ENCODE measurements at places on chromosomes 4 and X.

DNA sequence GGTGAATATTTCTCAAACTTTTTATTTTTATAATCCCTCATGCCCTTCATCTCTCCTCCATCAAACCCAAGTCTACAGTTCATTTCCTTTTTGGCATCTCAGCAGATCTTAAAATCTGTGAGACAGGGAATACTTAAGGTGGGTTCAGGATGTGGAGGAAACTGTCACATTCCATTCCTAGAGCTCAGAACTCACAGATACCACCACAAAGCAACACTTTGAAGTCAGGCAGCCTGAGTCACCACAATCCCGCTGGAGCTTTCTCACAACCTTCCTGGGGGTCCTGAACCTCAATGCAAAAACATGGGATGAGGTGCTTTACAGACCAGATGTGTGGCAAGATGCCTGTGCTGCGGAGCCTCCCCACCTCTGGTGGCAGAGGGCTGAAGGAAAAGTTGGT lies 63.2 kb downstream of the HHIP start:
- DNase-seq, result no peak

DNA sequence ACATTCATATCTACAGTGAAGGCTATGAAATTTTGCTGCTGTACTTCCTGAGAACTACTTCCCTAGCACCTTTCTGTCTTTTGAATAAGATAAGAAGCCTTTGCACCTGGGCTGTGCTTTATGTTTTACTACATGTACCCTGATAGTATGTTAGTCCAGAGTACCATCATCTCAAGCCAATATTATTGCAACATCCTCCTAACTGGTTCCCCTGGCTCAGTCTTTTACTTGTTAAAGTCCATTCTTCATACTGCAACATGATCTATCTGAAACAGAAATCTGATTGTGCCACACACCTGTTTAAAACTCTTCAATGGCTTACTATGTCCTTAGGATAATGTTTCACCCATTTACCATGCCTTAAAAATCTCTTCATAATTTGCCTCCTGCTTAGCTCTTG lies 102.3 kb downstream of the AGTR2 start:
- no peak for DNase-seq

DNA sequence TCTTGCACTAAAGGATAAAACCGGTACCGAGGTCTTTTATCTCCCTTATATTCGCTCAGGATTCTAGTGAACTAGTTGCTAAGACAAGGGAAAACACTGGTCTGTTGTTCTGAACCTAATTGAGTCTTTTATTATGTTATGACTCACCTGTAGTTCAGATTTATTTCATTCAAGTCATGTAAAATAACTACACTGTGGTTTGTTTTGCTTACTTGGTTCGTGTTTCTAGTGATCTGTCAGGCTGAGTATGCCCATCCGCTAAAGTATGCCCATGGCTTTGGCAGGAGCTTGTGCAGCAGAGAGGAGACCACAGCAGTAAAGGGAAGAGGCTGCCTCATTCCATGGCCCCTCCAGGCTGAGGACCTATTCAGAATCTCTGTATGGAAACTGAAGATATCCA lies 126.1 kb downstream of the AFF1 start:
- peak; percentile 12 for DNase-seq

DNA sequence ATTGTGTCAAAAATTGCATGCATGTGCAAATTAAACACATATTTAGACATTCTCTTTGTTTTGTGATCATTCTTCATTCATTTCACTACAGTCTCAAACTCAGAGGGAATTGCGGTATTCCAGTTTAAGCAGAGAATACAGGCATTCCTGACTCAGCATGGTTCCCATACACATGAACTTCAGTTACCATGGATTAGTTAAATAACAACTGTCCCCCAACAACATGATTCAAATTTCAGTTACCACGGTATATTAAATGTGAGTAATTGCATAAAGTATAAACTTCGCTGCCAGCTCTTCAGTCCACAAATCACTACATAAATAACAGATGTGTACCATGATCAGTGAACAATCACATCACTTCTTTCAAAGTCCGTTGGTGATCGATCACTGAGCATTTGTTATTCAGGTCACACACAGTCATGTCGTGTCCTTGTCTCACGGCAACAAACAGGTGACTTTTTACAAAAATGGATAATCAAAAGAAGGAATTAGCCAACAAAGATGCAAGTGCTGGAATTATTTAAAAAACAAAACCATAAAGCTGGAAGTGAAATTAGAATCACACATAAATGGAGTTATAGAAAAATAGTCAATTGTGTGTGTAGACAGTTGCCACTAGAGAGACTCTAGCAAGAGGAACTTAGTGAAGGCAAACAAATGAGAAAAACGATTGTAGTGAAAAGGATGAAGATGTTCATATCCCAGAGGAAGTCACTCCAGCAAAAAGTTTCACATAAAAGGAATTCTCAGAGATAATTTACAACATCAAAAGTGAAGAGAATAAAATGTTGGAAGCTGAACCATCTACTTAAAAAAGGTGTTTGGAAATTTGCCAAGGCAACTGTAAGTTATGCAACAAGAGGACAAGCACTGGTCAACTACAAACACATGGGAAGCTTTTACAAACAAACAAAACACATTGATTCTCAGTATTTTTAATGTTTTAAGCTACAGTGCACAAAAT lies 138.6 kb upstream of the SMARCAD1 start:
- DNase-seq, result no peak

DNA sequence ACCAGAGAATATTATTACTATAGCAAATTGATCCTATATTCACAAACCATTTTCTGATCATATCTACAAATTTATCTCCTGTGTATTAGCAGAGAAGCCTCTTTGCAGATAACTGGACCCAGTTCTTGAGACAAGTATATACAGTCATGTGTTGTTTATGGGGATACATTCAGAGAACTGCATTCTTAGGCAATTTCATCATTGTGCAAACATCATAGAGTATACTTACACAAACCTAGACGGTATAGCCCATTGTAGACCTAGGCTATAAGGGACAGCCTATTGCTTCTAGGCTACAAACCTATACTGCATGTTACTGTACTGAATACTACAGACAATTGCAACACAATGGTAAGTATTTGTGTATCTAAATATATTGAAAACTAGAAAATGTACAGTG lies 152.5 kb upstream of the SPANXN4 start:
- DNase-seq, result no peak

- no peak for DNase-seq
Observed at GRCh38 chr4:144174401-144175067, 34.0 kb upstream of the GYPA start.

- no peak for DNase-seq
Observed at GRCh38 chr4:17285747-17286146, 226.1 kb downstream of the QDPR start.

DNA sequence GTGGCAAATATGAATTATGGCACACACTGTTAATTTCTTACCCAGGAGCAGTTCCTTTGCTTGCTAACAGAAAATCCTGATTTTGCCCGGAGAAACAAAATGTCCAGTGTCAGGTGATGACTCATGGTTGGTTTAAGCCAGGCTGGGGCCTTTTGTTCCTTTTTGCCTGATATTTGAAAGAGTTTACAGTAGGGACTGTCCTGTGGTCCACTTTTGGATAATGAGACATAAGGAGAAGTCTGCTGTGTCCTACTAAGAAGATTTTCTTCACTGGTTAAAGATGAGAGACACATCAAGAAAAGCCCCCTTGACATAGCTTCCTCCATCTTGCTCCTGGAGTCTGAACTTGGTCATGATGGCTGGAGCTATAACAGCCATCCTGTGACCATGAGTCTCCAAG lies 12.1 kb upstream of the DRD5 start:
- no peak for DNase-seq

- DNase-seq, result no peak
Observed at GRCh38 chr4:151098979-151099228, 524 bp upstream of the RPS3A start.

DNA sequence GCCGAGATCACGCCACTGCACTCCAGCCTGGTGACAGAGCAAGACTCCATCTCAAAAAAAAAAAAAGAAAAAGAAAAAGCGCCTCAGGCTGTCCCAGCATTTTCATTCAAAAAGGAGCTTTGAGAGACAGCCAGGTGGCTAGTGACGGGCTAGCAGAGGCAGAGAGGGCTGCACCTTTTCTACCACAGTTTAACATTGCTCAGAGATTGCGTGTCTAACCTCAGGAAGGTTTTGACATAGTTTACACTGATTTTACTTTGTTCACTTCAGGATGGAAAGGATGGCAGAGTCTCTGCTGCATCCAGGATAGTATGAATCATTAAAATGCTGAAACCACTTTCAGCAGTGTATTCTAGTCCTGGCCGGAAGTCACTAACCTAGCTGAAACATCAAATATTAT lies 28.1 kb downstream of the ZFP42 start:
- no peak for DNase-seq

- no peak for DNase-seq
Observed at GRCh38 chr4:77045490-77045889, 30.3 kb downstream of the CCNI start.

DNA sequence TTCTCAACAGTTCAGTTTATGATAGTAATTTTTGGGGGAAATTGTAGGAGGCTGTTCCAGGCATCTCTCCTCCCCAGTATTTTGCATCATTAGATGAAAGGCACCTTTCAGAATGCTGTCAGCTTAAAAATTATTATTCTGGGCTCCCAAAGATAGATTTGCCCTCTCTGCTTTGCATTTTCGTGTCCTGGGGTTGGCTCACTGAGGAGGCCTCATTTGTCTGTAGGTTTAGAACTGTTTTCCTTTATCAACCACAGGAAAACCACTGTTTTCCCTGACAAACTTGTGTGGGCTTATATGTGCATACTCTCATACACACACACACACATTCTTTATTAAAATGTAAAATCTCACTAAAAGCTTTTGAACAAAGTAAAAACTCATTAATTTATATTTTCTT lies 197.2 kb upstream of the VCX3A start:
- DNase-seq, result no peak

- DNase-seq, result no peak
Observed at GRCh38 chr4:98603683-98604521, 54.5 kb downstream of the TSPAN5 start.

DNA sequence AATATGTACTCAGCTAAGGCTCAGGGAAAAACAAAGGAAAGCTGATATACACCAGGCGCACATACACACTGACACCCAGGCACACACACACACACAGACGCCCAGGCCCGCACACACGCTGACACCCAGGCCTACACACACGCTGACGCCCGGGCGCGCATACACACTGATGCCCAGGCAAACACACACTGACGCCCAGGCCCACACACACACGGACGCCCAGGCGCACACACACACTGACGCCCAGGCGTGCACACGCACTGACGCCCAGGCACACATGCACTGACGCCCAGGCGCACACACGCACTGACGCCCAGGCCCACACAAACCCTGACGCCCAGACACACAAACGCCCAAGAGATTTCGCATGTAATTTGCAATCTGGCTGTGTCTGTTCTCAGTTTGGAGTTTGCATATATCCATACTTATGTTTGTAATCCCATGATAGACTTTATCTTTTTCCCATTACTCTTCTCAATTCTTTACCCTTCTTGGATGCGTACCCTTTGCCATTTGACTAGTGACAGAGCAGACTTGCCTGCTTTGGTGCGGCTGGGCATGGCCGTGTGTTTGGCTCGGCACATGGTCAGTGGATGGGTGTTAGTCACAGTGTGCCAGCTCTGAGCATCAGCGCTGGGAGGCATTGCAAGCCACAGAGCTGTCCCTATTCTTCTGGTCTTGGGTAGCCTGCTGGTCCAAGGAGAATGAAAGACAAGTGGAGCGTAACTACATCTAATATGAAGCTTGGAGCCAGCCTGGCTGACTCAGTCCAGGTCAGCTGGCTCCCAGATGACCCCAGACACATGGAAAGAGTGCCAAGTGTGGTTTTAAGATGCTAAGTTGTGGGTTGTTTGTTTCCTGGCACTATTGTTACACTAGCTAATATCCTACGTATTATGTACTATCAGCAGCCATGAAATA lies 632.4 kb upstream of the ZFP42 start:
- no peak for DNase-seq

DNA sequence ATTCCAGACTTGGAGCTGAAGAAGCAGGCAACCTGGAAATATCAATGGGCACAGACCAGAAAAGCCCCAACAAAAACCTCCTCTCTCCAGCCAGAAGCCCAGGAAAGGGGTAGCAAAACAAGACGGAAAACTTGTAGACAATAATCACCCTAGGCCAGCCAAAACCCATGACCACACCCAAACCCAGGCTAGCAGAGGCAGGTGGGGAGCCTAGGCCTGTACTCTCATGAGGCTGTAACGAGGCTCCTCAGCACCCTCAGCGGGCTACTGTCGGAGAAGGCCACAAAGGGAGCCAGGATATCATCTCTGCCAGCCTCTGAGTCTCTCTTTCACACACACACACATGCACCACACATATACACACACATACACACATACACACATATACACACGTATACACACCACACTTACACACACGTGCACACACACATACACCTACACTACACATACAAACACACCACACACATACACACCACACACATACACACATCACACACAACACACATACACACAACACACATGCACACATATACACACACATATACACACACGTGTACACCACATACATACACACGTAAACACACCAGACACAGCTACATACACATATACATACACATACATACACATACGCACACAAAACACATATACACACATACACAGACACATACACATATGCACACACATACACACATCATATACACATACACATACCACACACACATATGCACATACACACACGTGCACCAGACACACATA lies 90.6 kb downstream of the FHDC1 start:
- no peak for DNase-seq

DNA sequence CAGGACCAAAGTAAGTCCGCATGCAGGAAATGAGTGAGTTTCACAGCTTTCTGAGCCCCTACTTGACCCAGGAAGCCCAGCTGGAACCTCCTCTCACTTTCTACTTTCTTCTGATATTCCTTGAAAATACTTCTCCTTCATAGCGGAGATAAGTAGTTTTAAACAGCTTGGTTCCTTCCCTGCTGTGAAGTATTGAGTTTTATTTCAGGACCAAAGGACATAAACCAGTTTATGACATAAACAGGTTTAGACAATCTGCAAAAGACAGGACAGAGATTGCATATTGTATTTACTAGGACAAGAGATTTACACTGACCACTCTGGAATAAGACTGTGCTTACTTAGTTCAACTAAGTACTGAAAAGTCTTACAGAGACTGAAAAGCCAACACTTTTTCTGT lies 54.8 kb downstream of the PAGE2 start:
- no peak for DNase-seq

- DNase-seq, result peak; percentile 34
Observed at GRCh38 chr4:153142700-153143438, 61.4 kb upstream of the TRIM2 start.

DNA sequence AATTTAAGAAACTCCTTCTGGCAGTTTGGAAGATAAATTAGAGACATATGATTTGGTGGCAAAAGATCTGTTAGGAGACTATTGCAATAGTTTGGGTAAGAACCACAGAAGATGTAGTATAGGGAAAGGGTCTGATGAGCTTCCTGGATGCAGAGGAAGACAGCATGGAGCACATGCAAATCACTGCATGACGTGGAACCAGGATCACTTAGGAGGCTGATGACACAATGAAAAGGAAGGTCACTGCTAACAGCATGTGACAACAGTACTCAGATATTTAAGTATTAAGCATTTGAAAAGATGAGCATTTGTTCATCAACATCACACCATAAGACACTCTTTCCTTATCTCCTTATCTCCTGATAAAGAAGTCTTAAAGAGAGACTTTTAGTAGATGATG lies 167.8 kb upstream of the LDB2 start:
- DNase-seq, result no peak

Measured in stimulated activated CD4-positive, alpha-beta T cell treated with anti-CD3 and anti-CD28 coated beads, Interleukin-12 subunit alpha, Interleukin-12 subunit beta, amount 100 ng/mL, for 48 hours (primary cell).